ENCODE measurements at places on chromosomes 4 and X. TPM values are rescaled to one million over a fixed set of nuclear protein-coding genes. Genes with fewer than 3 reads are reported as not detected.

GRCh38 chr4:170979736-170980135, 833.5 kb upstream of the GALNTL6 start:
- ATAC-seq = no peak

DNA sequence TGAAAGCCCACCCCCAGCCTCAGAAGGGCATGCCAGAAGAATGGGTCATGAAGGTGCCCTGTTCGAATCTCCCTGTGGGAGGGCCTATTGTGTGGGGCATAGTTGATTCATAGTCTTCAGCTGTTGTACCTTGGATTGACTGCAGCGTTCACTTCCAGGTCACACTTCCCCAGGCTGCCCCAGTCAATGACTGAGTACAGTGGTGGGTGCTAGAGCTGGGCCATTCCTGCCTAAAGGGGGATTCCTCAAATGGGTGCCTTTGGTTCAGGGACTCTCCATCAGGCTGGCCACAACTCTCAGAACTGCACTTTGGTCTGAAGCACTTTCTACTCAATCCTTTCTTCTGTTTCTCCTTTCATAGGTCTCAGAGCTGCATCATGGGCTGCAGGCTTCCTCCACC, 35.0 kb upstream of the RASGEF1B start:
- no peak for ATAC-seq

- ATAC-seq = no peak
Measured at GRCh38 chr4:35867057-35867456, 377.3 kb downstream of the ARAP2 start.

GRCh38 chrX:22032084-22032483, at the start of gene PHEX:
TSS of gene PHEX (plus strand) at chrX:22032325. CDS start at chrX:22033006, 681 bp downstream.
- ATAC-seq = no peak

GRCh38 chr4:140047017-140047640, 106.9 kb downstream of the MAML3 start:
- ATAC-seq = peak; percentile 88

DNA sequence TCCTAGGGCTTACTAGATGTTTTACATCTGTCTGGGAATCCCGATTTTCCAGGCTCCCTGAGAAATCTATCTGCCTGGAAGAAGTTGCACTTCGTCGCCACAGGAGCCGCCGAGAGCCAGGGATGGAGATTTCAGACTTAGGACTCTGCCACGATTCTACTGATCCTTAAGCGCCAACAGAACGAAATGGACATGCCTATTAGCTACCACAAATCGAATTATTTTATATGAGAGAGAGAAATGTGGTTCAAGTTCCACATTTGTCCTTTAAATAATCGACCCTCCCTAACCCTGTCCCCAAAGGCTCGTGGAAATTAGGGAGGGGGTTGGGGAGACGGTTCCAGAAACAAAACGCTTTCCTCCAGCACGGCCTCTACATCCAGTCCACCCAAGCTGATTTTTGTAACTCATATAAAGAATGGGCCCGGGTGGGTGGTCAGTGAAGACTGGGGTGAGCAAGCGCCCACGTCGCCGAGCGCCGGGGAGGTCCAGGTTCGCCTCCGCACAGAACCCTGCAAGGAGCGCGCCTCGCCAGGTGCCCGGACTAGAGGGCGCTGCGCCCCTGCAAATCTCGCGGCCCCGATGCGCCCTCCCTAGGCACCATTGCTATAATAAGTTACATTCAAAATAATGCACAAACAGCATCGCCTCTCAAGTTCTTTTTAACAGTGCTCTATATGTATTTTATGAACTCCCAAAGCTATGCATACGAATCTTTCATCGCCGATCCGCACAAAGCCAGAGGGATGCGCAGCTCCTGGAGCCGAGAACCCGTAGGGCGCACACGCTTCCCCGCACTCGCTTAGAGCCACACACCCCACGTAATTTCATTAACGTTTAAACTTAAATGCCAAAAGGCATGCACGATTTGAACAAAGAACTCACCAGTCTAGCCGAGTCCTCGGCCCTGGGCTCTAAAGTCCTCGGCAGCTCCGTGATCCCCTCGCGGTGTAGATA, 2.1 kb upstream of the FAT1 start:
- peak; percentile 72 for ATAC-seq

Gene ELK1
- total RNA-seq = 17.5 TPM

GRCh38 chr4:185738038-185738552, 73.9 kb downstream of the SORBS2 start:
- no peak for ATAC-seq

Gene REELD1
- total RNA-seq = not detected

DNA sequence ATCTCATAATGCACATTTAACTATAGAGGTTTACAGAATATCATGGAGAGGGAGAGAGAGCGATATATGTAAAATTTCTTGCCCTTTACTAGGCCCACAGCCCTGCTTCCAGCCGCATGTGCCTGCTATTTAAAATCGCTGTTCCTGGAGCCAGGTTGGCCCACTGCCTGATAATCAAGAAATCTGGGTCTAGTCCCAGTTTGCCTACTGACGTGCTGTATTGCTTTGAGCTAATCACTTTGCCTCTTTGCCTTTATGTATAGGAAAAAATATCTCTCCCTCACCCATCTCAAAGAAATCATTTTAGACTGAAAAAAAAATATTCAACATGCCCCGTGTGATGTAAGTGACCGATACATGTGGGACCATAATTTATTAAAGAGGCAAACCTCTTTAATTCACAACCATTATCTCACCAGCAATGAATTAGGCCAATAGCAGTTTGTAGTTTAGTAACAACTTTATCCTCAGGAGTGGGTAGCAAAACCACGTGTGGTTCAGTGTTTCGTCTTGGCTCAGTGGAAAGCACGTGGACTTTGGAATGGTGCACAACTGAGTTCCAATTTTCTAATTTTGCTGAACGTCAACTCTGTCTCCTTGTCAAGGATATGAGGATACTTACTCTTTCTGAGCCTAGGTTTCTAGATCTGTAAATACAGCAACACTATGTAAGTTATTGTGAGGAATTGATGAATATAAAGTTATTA, 62.6 kb downstream of the GRXCR1 start:
- ATAC-seq = no peak

DNA sequence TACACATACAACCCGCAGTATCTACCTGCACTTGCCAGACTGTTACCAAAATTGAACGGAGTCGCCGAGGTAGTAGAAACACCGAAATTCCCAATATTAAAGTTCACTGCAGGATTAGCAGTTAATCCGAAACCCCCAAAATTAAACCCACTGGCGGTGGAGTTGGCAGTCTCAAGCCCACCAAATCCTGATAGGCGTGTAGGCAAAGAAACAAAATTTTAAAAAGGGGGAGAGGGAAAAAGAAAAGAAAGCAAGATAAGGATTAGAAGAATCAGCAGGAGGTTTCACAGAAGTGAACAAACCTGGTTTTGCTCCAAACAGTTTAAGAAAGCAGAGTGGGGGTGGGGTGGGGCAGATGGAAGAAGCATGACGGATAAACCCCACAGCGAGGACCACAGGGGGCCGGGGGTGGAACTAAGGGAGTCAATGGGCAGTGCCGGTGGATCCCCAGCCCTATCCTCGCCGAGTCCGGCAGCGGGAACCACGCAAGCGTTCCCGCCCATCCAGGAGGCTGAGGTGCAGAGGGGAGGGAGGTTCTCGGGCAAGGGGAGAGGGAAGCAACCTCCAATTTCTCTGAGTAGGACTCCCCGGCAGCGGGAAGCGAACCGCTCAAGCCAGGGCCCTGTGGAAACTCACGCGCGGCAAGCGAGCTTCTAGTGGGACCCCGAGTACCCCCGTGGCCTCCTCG, 599 bp downstream of the NUP54 start:
- peak; percentile 76 for ATAC-seq

DNA sequence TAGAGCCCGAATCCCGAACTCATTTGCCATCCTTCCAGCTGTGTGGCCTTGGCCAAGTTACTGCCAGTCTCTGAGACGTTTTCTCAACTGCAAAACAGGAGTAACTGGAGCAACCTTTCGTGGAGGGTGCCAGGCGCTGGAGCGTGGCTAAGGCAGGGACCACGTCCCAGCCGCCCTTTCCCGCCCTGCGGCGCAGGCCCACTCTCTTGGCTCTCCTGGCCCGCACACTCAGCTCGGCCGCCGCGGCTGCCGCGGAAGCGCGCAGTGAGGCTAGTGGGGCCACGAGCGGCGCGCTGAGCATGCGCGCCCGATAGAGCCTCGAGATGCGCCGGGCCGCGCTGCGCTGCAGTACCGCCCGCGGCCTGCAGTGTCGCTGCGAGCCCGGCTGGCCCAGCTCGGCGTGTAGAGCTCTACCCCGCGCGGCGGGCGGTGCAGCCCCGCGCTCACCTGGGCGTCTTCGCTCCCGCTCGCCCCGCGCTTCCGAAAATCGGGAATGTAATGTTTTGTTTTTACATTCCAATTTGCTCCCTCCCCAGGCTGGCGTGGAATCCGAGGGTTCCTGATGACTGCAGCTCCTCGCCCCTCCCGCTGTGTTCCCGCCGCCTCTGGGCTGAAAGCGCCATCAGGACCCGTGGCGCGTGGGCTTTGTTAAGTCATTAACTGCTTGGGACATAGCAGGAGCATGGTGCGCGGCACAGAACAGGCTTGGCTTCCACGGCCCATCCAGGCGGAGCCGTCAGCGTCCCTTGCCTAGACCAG, 4.0 kb upstream of the ZNF518B start:
- peak; percentile 85 for ATAC-seq

GRCh38 chrX:134542485-134542884, 82.5 kb downstream of the HPRT1 start:
- ATAC-seq = no peak

Gene MAGEA8
- total RNA-seq = not detected

DNA sequence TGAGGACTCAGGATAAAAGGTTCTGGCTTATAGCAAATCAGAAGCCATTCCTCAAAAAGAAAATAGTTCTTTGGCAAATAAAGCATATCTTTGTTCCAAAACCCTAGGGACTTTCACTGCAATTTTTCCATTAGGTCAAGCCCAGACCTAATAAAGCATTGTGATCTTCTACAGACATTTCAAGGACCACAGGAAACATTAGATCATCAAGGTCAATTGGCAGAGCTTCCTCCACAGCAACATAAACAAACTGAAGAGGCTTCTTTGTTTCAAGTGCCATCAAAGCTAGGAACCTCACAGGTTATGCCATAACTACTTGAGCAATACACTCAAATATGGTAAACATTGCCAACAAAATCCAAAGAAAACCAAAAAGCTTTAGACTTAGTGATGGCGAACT, 144.9 kb downstream of the ANXA5 start:
- no peak for ATAC-seq

Gene CT55
- total RNA-seq = not detected

- ATAC-seq = no peak
Measured at GRCh38 chr4:104519588-104519987, 24.9 kb upstream of the CXXC4 start.

Gene SRPX2
- 18.9 TPM for total RNA-seq

Gene ARMCX4
- total RNA-seq = 3.1 TPM

DNA sequence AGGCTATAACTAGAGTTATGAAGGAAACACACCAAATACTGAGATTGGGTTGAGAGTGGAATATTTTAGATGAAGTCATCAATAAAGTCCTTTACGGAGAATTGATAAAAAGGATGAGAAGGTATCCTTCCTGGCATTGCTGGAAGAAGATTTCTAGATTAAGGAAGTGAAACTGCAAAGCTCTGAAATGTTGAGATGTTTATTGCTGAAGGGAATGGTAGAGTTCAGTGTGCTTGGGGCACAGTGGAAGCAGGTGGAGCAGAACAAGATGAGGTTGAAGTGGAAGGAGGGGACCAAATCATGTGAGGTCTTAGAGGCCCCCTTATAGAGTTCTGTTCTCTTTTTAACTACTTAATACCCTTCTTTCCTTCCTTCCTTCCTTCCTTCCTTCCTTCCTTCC, 848.5 kb downstream of the RAB28 start:
- ATAC-seq = no peak

Measured in esophagus mucosa (tissue), 1 donor.